ENCODE measurements at places on chromosomes 3 and 15. TPM values are rescaled to one million over a fixed set of nuclear protein-coding genes. Genes with fewer than 3 reads are reported as not detected.
A peak's percentile ranks its signal among the peaks of the same experiment; 100 is the strongest.

Gene ARHGAP31
- total RNA-seq: 11.0 TPM

Gene SLC22A14
- total RNA-seq: not detected

Gene HTR3E
- total RNA-seq: not detected

Gene STRIT1
- total RNA-seq: not detected

Gene ZBED2
- total RNA-seq: 596 TPM

GRCh38 chr3:36408146-36408545 lies 27.8 kb downstream of the STAC start:
- no peaks in the 10 kb centered on the region for H3K4me1 ChIP-seq
- H3K36me3 ChIP-seq: no peaks in the 10 kb centered on the region
- no peak overlapping the region for H3K27ac ChIP-seq
- DNase-seq: peak; percentile 21
- no peak overlapping the region for H3K4me3 ChIP-seq
- no peaks in the 10 kb centered on the region for H3K27me3 ChIP-seq

GRCh38 chr3:137219801-137220445 lies 262.1 kb downstream of the IL20RB start:
- H3K36me3 ChIP-seq: no peaks in the 10 kb centered on the region
- H3K4me3 ChIP-seq: no peak overlapping the region
- H3K27me3 ChIP-seq: no peaks in the 10 kb centered on the region
- H3K4me1 ChIP-seq: no peaks in the 10 kb centered on the region
- no peak overlapping the region for H3K27ac ChIP-seq

- no peaks in the 10 kb centered on the region for H3K4me1 ChIP-seq
- no peak overlapping the region for H3K27ac ChIP-seq
- H3K4me3 ChIP-seq: no peak overlapping the region
These were observed 126.9 kb upstream of the CNTN4 start for GRCh38 chr3:1971780-1972179.

DNA sequence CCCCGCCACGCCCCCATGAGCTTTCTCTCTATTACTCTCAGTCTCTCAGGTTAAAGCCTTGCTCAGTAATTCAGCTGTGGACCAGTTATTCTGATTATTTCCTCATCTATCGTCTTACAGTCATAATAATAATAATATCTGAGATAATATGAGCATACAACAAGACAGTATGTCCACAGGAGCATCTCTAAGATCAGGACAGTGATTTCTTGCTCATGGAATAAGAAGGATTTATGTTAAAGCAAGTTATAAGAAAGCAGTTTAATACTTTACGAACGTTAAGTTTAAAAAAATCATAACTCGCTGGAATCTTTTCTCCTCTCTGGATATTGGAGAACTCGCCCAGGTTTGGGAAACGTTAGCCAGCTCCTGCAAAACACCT lies 643 bp upstream of the LMCD1 start:
- peaks cover 5% of the 10 kb centered on the region for H3K4me1 ChIP-seq
- H3K4me3 ChIP-seq: peak overlapping the region; percentile 78
- no peak overlapping the region for H3K27ac ChIP-seq
- no peaks in the 10 kb centered on the region for H3K36me3 ChIP-seq
- H3K27me3 ChIP-seq: peaks cover 27% of the 10 kb centered on the region

- peak; percentile 92 for DNase-seq
- H3K27me3 ChIP-seq: no peaks in the 10 kb centered on the region
- peak overlapping the region; percentile 100 for H3K27ac ChIP-seq
- H3K36me3 ChIP-seq: peaks cover 27% of the 10 kb centered on the region
These were observed 1.5 kb upstream of the MYNN start for GRCh38 chr3:169771497-169772304.

GRCh38 chr3:108403686-108404345 lies 106.6 kb downstream of the MYH15 start:
- no peaks in the 10 kb centered on the region for H3K27me3 ChIP-seq
- H3K4me3 ChIP-seq: no peak overlapping the region
- DNase-seq: no peak
- no peaks in the 10 kb centered on the region for H3K36me3 ChIP-seq
- H3K4me1 ChIP-seq: no peaks in the 10 kb centered on the region
- H3K27ac ChIP-seq: no peak overlapping the region

GRCh38 chr15:33067456-33067855 lies 127.1 kb downstream of the FMN1 start:
- peaks cover 4% of the 10 kb centered on the region for H3K4me1 ChIP-seq
- peaks cover 14% of the 10 kb centered on the region for H3K27me3 ChIP-seq
- H3K4me3 ChIP-seq: peak overlapping the region; percentile 55
- DNase-seq: no peak
- H3K27ac ChIP-seq: no peak overlapping the region

DNA sequence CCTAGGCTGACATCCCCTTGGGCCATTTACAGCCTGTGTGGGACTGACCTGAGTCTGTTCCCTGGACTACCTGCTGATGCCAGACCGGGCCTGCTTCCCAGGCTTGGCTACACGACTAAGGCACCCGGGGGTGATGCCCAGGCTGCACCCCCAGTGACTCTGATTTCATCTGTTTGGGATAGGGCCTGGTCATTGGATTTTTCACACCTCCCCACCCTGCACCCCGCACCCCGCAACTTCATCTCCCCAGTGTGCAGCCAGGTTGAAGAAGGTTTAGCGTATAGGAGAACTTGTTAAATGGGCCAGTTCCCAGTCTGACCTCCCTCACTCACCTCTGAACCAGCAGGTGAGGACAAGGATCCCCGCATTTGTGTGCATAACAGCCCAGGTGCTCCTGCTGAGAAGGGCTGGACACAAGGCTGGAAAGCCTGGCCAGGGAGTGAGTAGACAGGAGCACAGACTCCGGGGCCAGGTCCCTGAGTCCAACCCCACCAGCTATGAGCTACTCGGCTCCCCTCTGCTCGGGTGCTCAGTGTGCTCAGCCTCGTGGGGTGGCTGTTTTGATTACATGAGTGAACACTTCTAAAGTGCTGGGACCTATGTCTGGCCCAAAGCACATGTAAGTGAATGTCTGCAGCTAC lies 18.5 kb downstream of the SLC6A20 start:
- H3K27me3 ChIP-seq: peaks cover 10% of the 10 kb centered on the region
- DNase-seq: no peak
- no peaks in the 10 kb centered on the region for H3K36me3 ChIP-seq
- peaks cover 2% of the 10 kb centered on the region for H3K4me1 ChIP-seq
- no peak overlapping the region for H3K4me3 ChIP-seq
- no peak overlapping the region for H3K27ac ChIP-seq

- no peak overlapping the region for H3K27ac ChIP-seq
- H3K4me1 ChIP-seq: peaks cover 4% of the 10 kb centered on the region
- no peak overlapping the region for H3K4me3 ChIP-seq
- peaks cover 45% of the 10 kb centered on the region for H3K36me3 ChIP-seq
- H3K27me3 ChIP-seq: no peaks in the 10 kb centered on the region
These were observed 15.6 kb downstream of the VPS8 start for GRCh38 chr3:184827572-184827971.

DNA sequence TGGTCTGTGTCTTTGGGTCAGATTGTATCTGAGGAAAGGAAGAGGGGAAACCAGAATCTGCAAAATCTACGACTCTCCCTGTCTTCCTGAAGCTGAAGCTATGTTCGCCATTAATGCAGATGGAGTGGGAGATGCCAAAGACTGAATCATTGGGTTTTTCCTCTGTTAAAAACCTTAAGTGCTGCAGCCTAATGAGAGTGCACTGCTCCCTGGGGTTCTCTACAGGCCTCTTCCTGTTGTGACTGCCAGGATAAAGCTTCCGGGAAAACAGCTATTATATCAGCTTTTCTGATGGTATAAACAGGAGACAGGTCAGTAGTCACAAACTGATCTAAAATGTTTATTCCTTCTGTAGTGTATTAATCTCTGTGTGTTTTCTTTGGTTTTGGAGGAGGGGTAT lies 24.0 kb downstream of the RMDN3 start:
- no peak overlapping the region for H3K4me3 ChIP-seq
- peaks cover 2% of the 10 kb centered on the region for H3K4me1 ChIP-seq
- no peak for DNase-seq
- H3K36me3 ChIP-seq: peaks cover 63% of the 10 kb centered on the region
- no peak overlapping the region for H3K27ac ChIP-seq

DNA sequence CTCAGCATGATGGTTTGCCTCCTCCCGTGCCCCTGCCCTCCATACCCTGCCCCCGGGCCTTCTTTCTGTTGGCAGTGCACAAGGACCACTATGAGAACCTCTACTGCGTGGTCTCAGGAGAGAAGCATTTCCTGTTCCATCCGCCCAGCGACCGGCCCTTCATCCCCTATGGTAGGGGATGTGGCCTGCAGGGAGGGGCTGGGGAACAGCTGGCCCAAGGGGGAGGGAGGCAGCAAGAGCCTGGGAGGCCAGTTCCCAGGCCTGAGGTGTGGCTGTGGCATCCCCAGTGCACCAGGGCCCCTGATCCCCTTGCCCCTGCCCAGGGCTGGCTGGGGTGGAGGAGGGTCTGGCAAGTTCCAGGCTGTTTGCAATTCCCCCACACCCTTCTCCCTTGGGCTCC lies 2.6 kb upstream of the PLA2G4B start:
- peaks cover 13% of the 10 kb centered on the region for H3K36me3 ChIP-seq
- no peak for DNase-seq
- peaks cover 20% of the 10 kb centered on the region for H3K4me1 ChIP-seq
- no peak overlapping the region for H3K27ac ChIP-seq

DNA sequence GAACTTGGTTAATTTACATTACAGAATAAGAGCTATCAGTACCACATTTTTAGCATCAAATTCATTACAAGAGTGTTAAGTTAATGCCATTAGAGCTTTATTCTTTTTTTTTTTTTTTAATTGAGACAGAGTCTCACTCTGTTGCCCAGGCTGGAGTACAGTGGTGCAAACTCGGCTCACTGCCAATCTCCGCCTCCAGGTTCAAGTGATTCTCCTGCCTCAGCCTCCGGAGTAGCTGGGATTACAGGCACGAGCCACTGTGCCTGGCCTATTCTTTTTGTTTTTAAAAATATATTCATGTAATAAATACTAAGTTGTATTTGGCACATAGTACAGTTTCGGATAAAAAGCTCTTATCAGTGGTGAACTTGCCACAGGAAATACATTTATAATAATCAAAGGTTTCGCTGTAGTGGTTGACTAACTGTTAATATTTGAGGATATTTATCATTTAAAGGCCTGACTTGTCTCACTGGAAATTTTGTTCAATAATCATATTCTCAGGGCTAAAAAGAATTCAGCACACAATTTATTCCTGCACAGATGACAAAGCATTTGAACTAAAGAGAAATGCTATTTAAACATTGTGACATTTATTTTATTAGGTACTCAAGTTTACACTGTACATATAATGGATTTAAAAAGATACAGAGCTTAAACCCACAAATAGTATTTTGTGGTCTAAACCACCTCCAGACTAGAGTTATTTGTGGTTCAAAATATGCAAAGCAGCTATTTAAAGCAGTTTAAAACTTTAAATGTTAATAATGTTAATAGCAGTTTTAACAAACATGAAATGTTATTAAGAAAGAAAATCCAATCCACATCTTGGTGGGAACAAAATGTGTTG lies 6.1 kb upstream of the LEKR1 start:
- H3K27me3 ChIP-seq: no peaks in the 10 kb centered on the region
- H3K27ac ChIP-seq: no peak overlapping the region
- DNase-seq: no peak
- no peak overlapping the region for H3K4me3 ChIP-seq

- H3K4me3 ChIP-seq: no peak overlapping the region
- no peak overlapping the region for H3K27ac ChIP-seq
- DNase-seq: no peak
- no peaks in the 10 kb centered on the region for H3K4me1 ChIP-seq
These were observed 131.0 kb downstream of the PDZRN3 start for GRCh38 chr3:73493543-73494308.

- no peaks in the 10 kb centered on the region for H3K27me3 ChIP-seq
- H3K4me3 ChIP-seq: no peak overlapping the region
- H3K4me1 ChIP-seq: peaks cover 3% of the 10 kb centered on the region
- H3K36me3 ChIP-seq: no peaks in the 10 kb centered on the region
- DNase-seq: no peak
These were observed 105.3 kb upstream of the RNU6-1 start for GRCh38 chr15:67945131-67945530.

- peaks cover 66% of the 10 kb centered on the region for H3K27me3 ChIP-seq
- peak; percentile 75 for DNase-seq
- peak within 1 kb of the TSS; percentile 75 for H3K4me3 ChIP-seq
- H3K27ac ChIP-seq: peak within 1 kb of the TSS; percentile 14
- H3K4me1 ChIP-seq: peaks cover 12% of the 10 kb centered on the region
- H3K36me3 ChIP-seq: no peaks in the 10 kb centered on the region
These were observed at the start of gene TMEM266 for GRCh38 chr15:76059320-76060117. Gene TMEM266 (plus strand): TSS chr15:76059985. CDS start chr15:76134264, 74,279 bp downstream.

DNA sequence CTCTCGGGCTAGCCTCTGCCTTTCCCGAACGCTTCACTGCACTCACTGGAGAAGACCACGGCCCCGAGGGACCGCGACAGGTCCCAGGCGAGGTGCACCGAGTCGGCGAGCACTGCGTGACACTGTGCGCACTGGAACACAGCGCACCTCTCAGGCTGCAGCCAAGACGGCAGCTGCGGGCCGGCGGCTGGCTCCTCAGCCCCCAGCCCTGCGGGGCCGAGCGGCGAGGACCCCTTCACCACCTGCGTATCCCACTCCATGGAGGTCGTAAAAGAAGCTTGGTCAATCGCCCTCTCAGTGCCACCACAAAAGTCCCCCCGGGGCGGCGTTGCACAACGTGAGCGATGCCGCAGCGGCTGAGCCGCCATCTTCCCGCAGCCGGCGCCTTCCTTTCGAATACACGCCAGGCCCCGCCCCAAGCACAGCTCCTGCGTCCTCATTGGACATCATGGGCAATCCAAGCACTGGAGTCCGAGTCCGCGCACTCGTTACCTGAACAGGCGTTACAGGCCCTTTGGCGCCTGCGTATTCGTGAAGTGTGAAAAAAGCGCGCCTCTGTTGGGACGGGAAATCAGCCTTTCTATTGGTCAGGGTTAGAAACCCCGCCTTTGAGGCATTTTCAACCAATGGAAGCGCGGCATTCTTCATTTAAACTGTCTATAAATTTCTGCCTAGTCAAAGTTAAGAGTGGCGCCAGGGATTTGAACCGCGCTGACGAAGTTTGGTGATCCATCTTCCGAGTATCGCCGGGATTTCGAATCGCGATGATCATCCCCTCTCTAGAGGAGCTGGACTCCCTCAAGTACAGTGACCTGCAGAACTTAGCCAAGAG lies at the start of the genes NUSAP1 and OIP5:
NUSAP1 (plus strand) TSS at position 688 of the 832 bp plus-strand sequence; CDS start at position 765, 77 bp downstream.
OIP5 (minus strand) TSS at position 398 of the 832 bp plus-strand sequence; CDS start at position 368, 30 bp downstream.
- H3K36me3 ChIP-seq: peaks cover 29% of the 10 kb centered on the region
- H3K27ac ChIP-seq: peak within 1 kb of the TSS; percentile 98
- H3K27me3 ChIP-seq: no peaks in the 10 kb centered on the region
- H3K4me1 ChIP-seq: peaks cover 32% of the 10 kb centered on the region

All from activated CD4-positive, alpha-beta T cell treated with anti-CD3 and anti-CD28 coated beads, Interleukin-2, amount 10 ng/mL, durations not matched to agents 24 days and 14 days (primary cell).